ENCODE measurements at places on chromosomes 1 and 21.
A peak's percentile ranks its signal among the peaks of the same experiment; 100 is the strongest.

GRCh38 chr1:156474966-156475365 lies 25.6 kb downstream of the MEF2D start:
- H3K4me3 ChIP-seq, result no peak overlapping the region
- no peaks in the 10 kb centered on the region for H3K27me3 ChIP-seq
- DNase-seq, result no peak
- peak overlapping the region; percentile 47 for H3K27ac ChIP-seq
- H3K4me1 ChIP-seq, result peaks cover 17% of the 10 kb centered on the region

GRCh38 chr1:207321790-207322645 lies 540 bp downstream of the CD55 start:
- H3K4me1 ChIP-seq, result peaks cover 22% of the 10 kb centered on the region
- peak overlapping the region; percentile 97 for H3K4me3 ChIP-seq
- peak overlapping the region; percentile 99 for H3K27ac ChIP-seq
- DNase-seq, result no peak

DNA sequence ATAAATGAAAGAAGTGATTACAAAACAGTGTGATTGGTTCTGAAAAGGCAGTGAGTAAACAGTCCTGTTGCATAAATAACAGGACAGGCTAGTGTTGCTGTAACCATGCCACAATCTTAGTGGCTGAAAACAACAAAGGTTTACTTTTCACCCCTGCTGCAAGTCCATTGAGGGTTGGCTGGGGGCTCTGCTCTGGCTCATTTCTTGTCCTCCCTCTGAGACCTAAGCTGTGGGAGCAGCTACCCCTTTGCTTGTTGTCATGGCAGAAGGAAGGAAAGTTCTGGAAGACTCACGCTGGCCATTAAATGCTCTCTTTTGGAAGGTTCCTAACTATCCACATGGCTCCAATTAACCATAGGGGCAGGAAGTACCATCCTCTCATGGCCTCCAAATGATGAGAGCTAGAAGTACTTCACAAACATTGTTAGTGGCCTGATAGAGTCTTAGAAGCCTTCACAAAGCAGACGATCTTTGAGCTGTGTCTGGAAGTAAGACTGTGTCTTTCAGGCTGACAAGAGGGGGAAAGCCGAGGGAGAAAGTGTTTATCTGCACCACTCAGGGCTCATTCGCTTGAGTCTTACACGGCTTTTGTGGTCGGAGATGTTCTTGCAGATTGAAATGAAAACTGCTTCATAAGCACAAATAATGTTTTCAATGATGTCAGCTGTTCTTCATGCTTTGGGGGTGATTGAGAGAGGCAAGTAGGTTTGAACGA lies 11.9 kb downstream of the RCSD1 start:
- DNase-seq, result no peak
- peak overlapping the region; percentile 57 for H3K27ac ChIP-seq
- no peaks in the 10 kb centered on the region for H3K27me3 ChIP-seq
- H3K36me3 ChIP-seq, result peaks cover 61% of the 10 kb centered on the region
- peaks cover 99% of the 10 kb centered on the region for H3K4me1 ChIP-seq
- no peak overlapping the region for H3K4me3 ChIP-seq

- no peak for DNase-seq
- no peaks in the 10 kb centered on the region for H3K27me3 ChIP-seq
- H3K27ac ChIP-seq, result no peak overlapping the region
- H3K4me1 ChIP-seq, result peaks cover 62% of the 10 kb centered on the region
- peaks cover 13% of the 10 kb centered on the region for H3K36me3 ChIP-seq
- no peak overlapping the region for H3K4me3 ChIP-seq
Observed at GRCh38 chr1:145953861-145954260, 4.0 kb downstream of the LIX1L start.

DNA sequence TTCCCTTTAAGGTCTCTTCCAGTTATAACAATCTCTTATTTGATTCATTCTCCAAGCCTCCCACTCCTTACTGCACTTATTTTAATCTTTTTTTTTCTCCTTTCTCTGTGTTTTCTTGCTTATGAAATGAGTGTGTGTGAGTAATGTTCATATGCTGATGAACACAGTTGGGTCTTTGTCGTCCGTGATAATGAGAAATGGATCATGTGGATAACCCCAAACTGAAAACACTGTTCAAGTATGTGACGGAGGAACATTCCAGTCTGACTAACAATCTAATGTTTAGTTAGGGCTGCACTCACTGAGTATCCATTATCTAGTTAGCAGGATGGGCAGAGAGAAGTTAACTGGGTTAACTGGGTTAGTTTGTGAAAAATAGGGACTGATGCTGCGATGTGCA lies 253.1 kb upstream of the DUSP10 start:
- peaks cover 5% of the 10 kb centered on the region for H3K36me3 ChIP-seq
- H3K27me3 ChIP-seq, result no peaks in the 10 kb centered on the region
- H3K4me3 ChIP-seq, result no peak overlapping the region
- no peak overlapping the region for H3K27ac ChIP-seq

DNA sequence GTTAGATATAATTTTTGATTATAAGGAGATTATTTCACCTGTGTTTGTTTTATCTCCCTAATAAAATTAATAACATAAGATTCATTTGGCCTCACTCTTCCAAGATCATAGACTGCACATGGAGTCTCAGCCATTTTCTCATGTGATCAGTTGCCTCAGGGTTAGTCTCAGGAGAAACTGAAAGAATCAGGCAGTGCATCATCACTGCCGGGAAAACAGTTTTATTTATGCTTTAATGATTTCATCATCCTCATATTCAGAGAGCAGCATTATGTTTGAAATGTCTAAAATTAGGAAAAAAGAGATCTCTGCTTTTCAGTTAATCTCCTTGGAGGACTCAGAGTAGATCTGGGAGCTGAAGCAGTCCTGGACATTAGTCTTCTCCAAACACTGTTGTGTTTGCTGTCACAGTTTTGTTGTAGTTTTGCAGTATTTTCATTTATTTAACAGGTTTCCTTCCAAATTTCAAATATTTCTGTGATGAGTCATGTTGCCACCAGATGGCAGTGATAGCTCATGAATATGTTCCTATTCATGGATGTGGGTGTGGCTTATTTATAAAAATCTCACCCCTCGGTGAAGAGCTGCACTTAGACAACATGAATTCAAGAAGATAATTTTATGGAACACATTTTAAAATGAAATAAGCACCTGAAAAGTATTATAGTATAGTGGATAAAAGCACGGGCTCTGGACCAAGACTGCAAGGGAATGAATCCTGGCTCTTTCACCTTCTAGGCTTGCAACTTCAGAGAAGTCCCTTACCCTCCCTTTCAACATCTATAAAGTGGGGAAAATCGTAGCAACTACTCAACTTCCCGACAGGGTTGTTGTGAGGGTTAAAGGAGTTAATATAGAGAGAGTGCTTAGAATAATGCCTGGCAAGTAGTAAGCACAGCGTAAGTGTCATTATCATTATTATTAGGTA lies 31.2 kb downstream of the CHD1L start:
- peaks cover 54% of the 10 kb centered on the region for H3K36me3 ChIP-seq
- H3K27ac ChIP-seq, result no peak overlapping the region

GRCh38 chr1:107935396-107936064 lies 29.4 kb downstream of the VAV3 start:
- DNase-seq, result peak; percentile 74
- H3K4me1 ChIP-seq, result peaks cover 40% of the 10 kb centered on the region
- H3K4me3 ChIP-seq, result peak overlapping the region; percentile 77
- H3K27ac ChIP-seq, result peak overlapping the region; percentile 89
- no peaks in the 10 kb centered on the region for H3K27me3 ChIP-seq

DNA sequence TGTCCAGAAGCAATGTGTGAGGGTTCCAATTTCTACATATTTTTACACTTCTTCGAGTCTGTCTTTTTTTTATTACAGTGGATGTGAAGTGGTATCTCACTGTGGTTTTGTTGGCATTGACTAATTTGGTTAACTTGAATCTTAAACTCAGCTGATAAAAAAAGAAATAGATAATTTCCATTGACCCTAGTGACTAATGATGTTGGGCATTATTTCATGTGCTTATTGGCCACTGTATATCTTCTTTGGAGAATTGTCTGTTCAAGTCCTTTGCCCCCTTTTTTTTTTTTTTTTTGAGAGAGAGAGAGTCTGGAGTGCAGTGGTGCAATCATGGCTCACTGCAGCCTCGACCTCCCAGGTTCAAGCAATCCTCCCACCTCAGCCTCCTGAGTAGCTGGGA lies 33.3 kb upstream of the NBPF3 start:
- no peak for DNase-seq
- no peak overlapping the region for H3K27ac ChIP-seq
- no peaks in the 10 kb centered on the region for H3K4me1 ChIP-seq
- no peaks in the 10 kb centered on the region for H3K36me3 ChIP-seq
- H3K27me3 ChIP-seq, result peaks cover 17% of the 10 kb centered on the region

GRCh38 chr1:65209005-65209885 lies 61.2 kb downstream of the AK4 start:
- no peak for DNase-seq
- H3K36me3 ChIP-seq, result no peaks in the 10 kb centered on the region
- H3K27ac ChIP-seq, result no peak overlapping the region
- peaks cover 10% of the 10 kb centered on the region for H3K4me1 ChIP-seq

GRCh38 chr1:23366598-23366997 lies 3.0 kb downstream of the ZNF436 start:
- DNase-seq, result no peak
- peaks cover 43% of the 10 kb centered on the region for H3K4me1 ChIP-seq
- no peak overlapping the region for H3K27ac ChIP-seq
- peak overlapping the region; percentile 6 for H3K4me3 ChIP-seq

GRCh38 chr1:31182352-31182751 lies 57.3 kb downstream of the NKAIN1 start:
- no peak overlapping the region for H3K4me3 ChIP-seq
- no peaks in the 10 kb centered on the region for H3K36me3 ChIP-seq
- peak; percentile 24 for DNase-seq
- H3K27ac ChIP-seq, result no peak overlapping the region
- peaks cover 60% of the 10 kb centered on the region for H3K27me3 ChIP-seq

- H3K36me3 ChIP-seq, result no peaks in the 10 kb centered on the region
- peaks cover 49% of the 10 kb centered on the region for H3K27me3 ChIP-seq
- no peak overlapping the region for H3K4me3 ChIP-seq
- no peak overlapping the region for H3K27ac ChIP-seq
Observed at GRCh38 chr1:202210385-202210784, 16.8 kb downstream of the LGR6 start.

DNA sequence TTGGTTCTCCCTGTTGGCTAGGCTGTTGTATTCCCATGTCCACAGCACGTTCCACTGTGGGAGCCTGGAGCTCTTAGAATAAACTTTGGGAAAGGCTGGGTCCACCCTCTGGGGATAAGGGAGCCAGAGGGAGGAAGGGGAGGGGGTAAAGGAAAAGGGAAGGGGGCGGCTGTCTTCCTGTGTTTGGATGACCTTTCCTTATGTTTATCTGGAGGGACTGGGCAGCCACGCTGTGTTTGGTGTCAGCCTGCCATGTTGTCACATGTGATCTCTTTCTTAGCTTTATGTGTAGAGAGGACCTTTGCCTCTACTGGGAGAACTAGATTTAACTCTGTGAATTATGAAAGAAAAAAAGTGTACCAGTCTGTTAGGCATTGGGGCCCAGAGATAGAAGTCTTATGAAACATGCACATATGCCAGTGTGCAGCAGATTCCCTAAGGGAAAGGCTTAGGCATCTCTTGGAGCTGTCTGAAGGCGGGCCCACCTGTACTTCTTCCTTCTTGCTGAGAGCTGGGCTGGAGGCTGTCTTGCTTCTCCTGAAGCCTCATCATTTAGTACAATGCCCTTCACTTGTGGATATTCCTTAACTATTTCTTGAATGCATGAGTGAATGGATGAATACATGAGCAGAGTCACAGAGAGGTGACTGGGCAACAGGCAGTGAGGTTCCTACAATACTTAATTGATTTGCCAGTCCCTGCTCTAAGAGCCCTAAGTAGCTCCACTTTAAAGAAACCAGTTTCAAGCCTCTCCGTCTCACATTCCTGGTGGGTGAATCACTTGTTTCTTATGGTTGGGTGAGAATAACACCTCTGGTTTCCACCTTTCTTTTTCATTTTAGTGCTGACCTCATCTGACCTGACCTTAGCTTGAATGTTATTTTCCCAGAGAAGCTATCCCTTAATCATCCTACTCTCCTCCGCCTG lies 62.5 kb upstream of the ARHGAP29 start:
- no peaks in the 10 kb centered on the region for H3K36me3 ChIP-seq
- no peak overlapping the region for H3K4me3 ChIP-seq
- peaks cover 30% of the 10 kb centered on the region for H3K27me3 ChIP-seq
- H3K4me1 ChIP-seq, result no peaks in the 10 kb centered on the region

- DNase-seq, result no peak
- H3K4me3 ChIP-seq, result no peak overlapping the region
- H3K36me3 ChIP-seq, result no peaks in the 10 kb centered on the region
Observed at GRCh38 chr1:44515416-44515815, 110.4 kb downstream of the RNF220 start.

- H3K27ac ChIP-seq, result no peak within 1 kb of the TSS
- H3K4me3 ChIP-seq, result no peak within 1 kb of the TSS
- no peak for DNase-seq
- no peaks in the 10 kb centered on the region for H3K4me1 ChIP-seq
- no peaks in the 10 kb centered on the region for H3K36me3 ChIP-seq
Observed at GRCh38 chr1:152878042-152878441, at the start of gene SMCP. Gene SMCP, plus strand, starts transcription at chr1:152878322. Its CDS starts 6,101 bp downstream, at chr1:152884423.

DNA sequence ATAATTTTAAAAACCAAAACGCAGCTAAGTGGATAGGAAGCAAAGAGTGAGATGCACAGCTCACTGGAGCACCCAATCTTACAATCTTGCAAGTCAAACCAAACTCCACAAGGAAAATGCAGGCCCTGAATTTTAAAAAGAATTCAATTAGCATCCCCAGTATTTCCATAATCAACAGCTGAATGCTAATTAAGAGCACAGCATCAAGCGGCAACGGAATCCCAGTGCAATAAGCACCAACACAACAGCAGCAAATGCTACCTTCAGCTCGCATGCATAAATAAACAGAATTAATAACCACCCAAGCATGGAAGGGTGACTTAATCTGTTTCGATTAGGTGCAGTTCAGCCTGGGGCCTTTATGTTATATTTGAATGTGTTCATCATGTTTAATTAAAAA lies 142.9 kb downstream of the SLC45A1 start:
- H3K27ac ChIP-seq, result no peak overlapping the region
- H3K4me1 ChIP-seq, result peaks cover 43% of the 10 kb centered on the region
- no peaks in the 10 kb centered on the region for H3K27me3 ChIP-seq
- no peak overlapping the region for H3K4me3 ChIP-seq

GRCh38 chr1:116128664-116129063 lies 17.5 kb downstream of the MAB21L3 start:
- H3K36me3 ChIP-seq, result no peaks in the 10 kb centered on the region
- peaks cover 9% of the 10 kb centered on the region for H3K27me3 ChIP-seq
- no peak overlapping the region for H3K4me3 ChIP-seq

DNA sequence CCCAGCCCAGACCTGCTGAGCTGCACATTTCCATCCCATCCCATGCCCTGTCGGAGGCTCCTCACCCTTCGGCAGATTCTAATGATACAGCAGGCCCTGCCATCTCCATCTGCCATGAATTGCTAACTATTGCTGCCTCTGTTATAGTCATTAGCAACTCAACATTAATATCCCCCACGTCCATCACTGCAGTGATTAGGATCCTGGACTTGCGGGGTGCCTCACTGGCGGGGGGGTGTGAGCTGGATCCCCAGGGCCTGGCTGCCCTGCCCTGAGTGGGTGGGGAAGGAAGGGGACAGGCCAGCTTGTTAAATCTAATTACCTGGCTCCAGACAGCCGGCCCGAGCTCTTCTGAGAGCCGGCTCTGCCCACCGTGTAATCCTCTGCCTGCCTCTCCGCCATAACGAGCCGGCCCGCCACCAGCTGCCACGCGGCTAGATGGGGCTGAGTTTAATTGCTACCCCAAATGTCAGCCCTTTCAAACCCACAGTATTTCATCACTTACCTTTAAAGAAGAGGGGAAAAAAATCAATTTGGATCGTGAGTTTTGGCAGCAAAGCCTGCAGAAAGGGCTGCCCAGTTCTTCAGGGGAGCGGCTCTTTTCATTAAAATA lies 227.3 kb upstream of the CSF3R start:
- H3K36me3 ChIP-seq, result no peaks in the 10 kb centered on the region
- peaks cover 58% of the 10 kb centered on the region for H3K27me3 ChIP-seq
- H3K4me1 ChIP-seq, result no peaks in the 10 kb centered on the region
- H3K27ac ChIP-seq, result no peak overlapping the region
- DNase-seq, result no peak
